ENCODE measurements at places on chromosomes 11 and 22. TPM values are rescaled to one million over a fixed set of nuclear protein-coding genes. Genes with fewer than 3 reads are reported as not detected.

Gene A4GALT
- polyA plus RNA-seq, result 1.8 TPM

Gene MB
- polyA plus RNA-seq, result not detected

Gene KCNJ1
- not detected for polyA plus RNA-seq

Gene KRTAP5-2
- not detected for polyA plus RNA-seq

Gene GUCD1
- polyA plus RNA-seq, result 73.4 TPM

Gene OR52H1
- polyA plus RNA-seq, result not detected

Gene LRRN4CL
- polyA plus RNA-seq, result 5.7 TPM
